ENCODE measurements at places on chromosomes 5 and 9. TPM values are rescaled to one million over a fixed set of nuclear protein-coding genes. Genes with fewer than 3 reads are reported as not detected.
A peak's percentile ranks its signal among the peaks of the same experiment; 100 is the strongest.

The ENHO gene
- total RNA-seq, result 0.07 TPM

The SLC25A46 gene
- 76.7 TPM for total RNA-seq

The SLCO6A1 gene
- not detected for total RNA-seq

DNA sequence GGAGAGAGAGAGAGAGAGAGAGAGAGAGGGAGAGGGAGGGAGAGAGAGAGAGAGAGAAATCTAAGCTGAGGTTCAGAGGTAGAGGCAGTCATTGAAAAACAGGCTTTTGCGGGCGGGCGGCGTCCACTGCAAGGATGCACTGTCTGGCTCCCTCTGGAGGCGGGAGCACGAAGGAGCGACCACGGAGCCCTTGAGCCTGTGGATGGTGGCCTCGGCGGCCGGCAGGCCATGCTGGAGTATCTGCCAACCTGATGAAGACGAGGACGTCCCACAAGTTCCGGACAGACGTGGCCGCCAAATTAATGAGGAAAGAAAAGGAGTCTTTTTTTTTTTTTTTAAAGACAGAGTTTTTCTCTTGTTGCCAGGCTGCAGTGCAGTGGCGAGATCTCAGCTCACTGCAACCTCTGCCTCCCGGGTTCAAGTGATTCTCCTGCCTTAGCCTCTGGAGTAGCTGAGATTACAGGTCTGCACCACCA is 2.2 kb upstream of the CCDC125 start:
- DNase-seq, result peak; percentile 35

- DNase-seq, result no peak
Measured at GRCh38 chr5:5751987-5752386, 329.5 kb downstream of the ICE1 start.

GRCh38 chr5:117333011-117333410 is 758.4 kb upstream of the SEMA6A start:
- DNase-seq, result no peak

- DNase-seq, result no peak
Measured at GRCh38 chr5:117657541-117657940, 1082.9 kb upstream of the SEMA6A start.

- DNase-seq, result no peak
Measured at GRCh38 chr5:148805326-148806290, 20.8 kb upstream of the ADRB2 start.

DNA sequence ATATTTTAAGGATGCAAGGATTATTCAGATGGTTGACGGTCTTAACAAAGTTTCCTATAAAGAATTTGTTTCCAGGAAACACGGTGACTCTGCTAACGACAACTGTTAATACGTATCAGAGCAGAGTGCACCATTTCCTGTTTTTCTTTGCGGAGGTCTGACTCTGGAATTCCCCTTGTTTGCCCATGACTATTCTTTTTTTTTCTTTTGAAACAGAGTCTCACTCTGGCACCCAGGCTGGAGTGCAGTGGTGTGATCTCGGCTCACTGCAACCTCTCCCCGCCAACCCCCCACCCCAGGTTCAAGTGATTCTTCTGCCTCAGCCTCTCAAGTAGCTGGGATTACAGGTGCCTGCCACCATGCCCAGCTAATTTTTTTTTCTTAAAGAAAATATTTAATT is 115.9 kb downstream of the CDC42SE2 start:
- DNase-seq, result peak; percentile 95

- DNase-seq, result no peak
Measured at GRCh38 chr9:4670591-4670990, 4.3 kb upstream of the SPATA6L start.

DNA sequence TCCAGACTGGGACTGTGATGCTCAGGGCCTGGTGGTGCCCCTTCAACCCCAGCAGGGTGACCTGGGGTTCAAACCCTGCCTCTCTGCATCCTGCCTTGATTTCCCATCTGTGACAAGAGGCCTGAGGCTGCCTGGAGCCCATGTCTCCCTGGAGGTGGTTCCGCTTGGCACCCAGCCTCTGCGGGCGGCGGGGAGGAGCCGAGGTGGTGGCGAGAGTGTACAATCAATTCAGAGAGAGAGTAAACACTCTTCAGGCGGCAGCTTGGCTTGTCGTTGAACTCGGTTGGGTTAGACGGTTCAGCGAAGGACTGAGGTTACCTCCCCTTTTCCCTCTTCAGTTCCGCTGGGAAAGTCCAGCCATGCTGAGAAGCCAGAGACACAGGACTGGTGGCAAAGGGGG is 39.3 kb downstream of the NTNG2 start:
- no peak for DNase-seq

- no peak for DNase-seq
Measured at GRCh38 chr5:126186210-126186609, 237.0 kb upstream of the GRAMD2B start.

Data from pulmonary artery endothelial cell (primary cell).